MV-4-11 (cell line): ENCODE measurements at places on chromosomes 13 and 19.

- no peak for DNase-seq
These were observed 12.1 kb downstream of the ADGRE5 start for GRCh38 chr19:14393329-14393728.

- DNase-seq, result no peak
These were observed 8.7 kb downstream of the BCL3 start for GRCh38 chr19:44757057-44757734.

GRCh38 chr13:90416519-90416918, 931.0 kb upstream of the MIR17HG start:
- DNase-seq, result no peak

DNA sequence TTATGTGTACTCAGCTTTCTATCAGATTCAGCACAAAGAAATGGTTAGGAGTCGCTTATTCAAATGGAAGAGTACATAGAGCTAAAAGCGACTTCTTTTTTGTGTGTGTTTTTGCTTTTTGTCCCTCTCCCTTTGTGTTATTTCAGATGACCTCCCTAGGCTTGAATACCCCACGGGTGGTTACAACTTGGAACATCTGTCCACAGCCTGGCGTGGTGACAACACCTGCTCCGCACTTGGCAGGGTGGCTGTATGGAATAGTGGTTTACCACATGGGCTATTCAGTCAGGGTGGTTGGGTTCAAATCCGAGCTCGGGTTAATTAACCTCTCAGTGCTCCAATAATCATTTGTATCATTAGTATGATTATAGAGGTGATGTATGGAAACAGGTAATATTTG, 151.6 kb upstream of the FREM2 start:
- no peak for DNase-seq

DNA sequence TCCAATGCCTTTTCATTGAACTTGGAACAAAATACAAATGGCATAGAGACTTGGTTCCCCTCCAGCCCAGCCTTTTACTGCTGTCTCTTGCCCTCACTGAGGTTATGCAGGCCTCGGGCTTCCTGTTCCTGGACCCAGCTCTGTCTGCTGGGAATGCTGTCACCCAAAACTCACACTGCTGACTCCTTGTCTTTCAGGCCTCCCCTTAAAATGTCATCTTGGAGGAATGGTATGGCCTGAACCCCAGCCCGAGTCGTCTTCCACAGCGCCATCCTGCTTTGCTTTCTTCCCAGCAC, 9.7 kb upstream of the ANKRD10 start:
- DNase-seq, result no peak

GRCh38 chr13:98220271-98220791, 43.3 kb upstream of the RNF113B start:
- DNase-seq, result no peak

GRCh38 chr13:112509190-112509589, 78.8 kb downstream of the TUBGCP3 start:
- no peak for DNase-seq

DNA sequence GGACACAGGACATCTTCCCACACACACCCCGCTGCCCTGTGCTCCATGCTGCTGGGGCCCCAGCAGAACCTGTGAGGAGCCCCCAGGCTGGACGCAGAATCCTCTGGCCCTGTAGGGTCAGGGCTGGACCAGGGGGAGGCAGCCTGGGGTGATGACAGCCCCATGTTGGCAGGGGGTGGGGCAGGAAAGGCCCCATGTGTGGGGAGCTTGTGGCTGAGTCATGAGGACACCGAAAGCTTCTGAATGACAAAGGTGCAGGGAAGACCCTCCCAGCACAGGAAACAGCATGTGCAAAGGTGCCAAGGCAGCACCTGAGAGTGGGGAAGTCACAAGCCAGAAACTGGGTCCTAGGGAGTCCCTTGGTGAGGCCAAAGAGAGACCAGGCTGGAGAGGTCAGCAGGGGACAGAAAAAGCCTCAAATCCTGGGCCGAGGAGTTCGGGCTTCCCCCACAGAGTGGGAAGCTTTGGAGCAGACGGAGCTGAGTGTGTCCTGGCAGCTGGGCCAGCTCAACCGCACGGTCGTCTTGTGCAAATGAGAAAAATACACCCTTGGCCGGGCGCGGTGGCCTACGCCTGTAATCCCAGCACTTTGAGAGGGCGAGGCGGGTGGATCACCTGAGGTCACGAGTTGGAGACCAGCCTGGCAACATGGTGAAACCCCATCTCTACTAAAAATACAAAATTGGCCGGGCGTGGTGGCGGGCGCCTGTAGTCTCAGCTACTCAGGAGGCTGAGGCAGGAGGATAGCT, 17.5 kb downstream of the ATP8B3 start:
- DNase-seq, result no peak

- peak; percentile 63 for DNase-seq
These were observed 35.6 kb upstream of the TPTE2 start for GRCh38 chr13:19596960-19597361.

DNA sequence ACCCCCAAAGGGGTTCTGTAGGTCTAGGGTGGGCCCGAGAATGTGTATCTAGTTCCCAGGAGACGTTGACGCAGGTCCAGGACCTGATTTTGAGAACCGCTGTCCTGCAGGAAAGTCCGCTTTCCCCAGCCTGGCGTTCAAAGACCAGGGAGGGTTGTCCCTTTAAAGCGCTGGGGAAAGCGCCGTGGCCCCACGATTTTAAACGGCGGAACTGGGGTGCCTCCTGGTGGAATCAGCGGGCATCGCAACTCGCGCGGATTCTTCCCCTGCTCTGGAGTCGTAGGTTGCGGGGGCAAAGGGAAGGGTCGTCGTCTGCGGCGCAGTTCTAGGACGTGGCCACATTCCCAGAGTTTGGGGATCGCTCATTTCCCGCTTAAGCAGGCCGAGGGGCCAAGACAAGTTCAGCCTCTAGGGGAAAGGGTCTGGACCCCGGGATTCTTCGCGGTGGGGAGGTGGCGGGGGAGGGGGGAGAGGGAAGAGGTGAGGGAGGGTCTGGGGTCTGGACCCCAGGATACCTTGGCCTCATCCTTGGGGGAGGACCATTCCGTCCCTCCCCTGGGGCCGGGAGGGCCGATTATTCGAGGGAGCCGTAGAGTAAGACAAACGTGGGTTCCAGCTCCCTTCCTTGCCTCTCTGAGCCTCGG, 7.7 kb downstream of the PNMA8B start:
- peak; percentile 47 for DNase-seq

DNA sequence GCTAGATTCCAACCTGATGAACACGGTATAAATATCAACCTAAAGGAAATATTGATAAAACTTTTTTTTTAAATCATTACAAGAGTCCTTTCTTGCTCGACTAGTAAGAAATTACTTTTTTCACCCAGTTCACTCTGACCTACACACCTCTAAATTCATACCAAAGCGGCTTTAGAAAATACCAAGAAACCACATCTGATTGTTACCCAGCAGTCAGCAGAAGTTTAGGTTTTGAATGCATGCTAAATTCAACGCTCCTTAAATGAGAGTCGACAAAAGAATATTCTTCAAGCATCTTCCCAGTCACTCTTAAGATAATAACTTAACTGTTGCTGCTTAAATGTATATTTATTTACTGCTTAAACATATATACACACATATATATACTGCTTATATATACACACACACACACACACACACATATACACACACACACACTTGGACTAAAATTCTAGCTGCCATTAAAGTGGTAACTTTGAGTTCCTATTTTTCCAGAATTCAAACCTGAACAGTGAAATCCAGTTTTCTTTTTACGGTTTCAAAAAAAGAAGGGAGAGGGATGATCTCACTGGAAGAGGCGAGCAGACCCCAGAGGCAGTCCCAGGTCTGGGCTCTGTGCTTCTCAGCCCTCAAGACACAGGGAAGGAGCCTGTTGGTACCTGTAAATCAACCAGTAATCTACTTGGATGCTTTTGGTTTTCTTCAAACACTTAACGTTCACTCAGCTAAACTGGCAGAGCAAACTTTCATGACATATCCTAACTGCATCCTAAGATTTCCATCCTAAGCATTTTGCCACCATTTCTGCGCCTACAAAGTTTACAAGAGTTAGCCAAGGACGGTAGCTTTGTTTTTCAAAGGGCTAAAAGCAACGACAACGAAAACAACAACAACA, 1.7 kb downstream of the STK24 start:
- no peak for DNase-seq

DNA sequence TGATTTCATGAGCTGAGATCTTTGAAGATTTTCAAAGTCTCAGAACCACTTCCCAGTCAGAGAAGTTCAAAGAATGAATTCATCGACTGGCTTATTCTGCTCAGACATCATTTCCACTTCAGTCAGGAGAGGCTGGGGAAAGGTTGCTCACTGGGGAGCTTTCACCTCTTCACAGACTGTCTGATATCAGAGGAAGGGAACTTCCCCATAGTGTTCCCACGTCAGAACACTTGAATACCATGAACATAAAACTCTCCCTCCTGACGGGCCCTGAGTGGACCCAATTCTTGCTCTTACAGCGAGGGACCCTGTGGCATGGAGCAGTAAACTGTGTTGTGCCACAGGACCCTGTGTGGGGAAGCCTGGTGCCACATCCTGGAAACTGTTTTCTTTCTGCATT, 492.6 kb downstream of the COG6 start:
- DNase-seq, result no peak

DNA sequence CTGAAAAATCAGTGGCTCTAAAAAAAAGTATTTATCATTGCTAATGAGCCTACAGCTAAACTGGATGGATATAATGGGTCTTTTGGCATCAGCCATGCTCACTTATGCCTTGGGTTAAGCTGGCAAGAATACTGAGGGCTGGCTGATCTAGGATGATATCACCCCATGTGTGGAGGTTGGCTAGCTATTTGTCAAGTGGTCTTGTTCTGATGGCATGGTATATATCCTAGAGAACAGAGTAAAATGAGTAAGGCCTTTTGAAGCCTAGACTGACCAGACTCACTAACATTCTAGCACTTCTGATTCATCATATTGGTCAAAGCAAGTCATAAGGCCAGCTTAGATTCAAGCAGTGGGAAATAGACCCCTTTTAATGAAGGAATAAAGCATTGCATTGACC, 383.0 kb downstream of the SLITRK1 start:
- DNase-seq, result no peak

- DNase-seq, result no peak
These were observed 111.6 kb downstream of the GGACT start for GRCh38 chr13:100476963-100477362.

DNA sequence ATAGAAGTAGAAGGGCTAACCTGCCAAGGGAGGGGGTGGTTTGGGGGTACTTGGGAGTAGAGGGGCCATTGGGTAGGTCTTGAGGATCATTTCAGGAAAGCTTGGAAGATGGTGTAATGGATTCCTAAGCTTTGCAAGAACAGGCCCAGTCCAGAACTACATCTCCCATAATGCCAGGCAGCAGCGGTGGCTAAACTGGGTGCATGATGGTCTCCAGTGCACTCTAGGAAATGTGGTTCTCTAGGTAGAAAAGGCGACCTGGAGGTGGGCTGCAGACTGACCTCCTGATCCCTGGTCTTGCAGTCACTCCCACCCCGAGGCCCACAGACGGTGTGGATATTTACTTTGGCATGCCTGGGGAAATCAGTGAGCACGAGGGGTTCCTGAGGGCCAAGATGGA, 3.8 kb downstream of the APLP1 start:
- DNase-seq, result no peak

- no peak for DNase-seq
These were observed 36.4 kb upstream of the IGSF23 start for GRCh38 chr19:44576843-44577565.

GRCh38 chr13:102580552-102581169, 16.1 kb upstream of the TPP2 start:
- DNase-seq, result peak; percentile 60

DNA sequence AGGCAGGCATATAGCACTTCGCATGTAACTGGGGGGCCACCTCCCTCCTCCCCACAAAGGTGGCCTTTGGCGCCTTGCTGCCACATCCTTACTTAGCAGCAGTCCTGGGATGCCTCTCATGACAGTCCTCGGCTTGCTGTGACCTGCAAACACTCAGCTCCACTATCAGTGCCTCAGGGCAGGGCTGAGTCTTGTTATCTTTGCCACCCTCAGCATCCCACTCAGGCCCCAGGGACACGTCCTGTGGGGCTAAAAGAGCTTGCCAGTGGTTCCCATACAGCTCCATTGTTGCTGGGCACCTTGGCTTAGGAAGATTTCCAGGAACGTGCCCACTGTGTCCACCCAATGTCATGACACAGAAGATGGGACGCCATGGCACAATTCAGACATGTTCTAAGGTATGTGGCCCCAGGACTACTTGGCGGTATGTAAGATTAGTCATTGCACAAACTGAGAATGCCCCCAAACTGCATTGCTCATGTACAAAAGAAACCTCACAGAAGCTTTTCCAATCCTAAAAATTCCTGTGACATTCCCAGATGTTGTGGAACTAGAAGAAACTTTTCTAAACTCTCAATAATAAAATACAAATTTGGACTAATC, 16.3 kb downstream of the DOCK9 start:
- no peak for DNase-seq

- peak; percentile 17 for DNase-seq
These were observed 35.4 kb downstream of the ARHGAP35 start for GRCh38 chr19:46896076-46896794.

DNA sequence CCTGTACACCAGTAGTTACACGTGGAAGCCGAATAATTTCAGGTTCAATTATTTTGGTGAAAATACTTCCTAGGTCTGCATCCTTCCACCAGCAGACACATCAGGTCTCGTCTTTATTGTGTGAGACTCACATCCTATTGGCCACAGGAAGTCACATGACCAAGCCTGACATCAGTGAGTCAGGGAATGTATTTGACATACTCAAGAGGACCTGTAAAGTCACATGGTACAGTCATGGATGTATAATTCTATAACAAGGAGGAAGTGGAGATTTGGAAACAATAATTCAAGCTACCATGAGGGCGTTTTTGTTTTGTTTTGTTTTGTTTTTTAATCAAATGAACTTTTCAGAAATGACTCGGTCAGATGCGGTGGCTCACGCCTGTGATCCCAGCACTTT, 9.3 kb upstream of the HIF3A start:
- peak; percentile 46 for DNase-seq

DNA sequence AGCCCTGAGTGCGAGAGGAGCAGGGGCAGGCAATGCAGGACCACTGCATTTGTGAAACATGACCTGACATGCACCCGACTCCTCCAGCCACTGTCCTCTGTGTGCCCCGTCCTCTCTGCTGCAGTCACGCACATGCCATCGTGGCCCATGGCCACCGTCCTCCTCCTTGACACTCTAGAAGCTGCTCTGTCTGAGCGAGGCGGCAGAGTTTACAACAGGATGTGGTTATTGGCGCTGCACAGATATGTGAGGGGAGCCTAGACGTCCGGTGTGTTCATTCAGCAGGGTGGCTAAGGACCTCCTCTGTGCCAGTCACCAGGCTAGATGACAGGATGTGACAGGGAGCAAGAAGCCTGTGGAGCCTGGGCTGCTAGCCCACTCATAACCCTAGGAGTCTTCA, 277.8 kb downstream of the FOXO1 start:
- peak; percentile 73 for DNase-seq

DNA sequence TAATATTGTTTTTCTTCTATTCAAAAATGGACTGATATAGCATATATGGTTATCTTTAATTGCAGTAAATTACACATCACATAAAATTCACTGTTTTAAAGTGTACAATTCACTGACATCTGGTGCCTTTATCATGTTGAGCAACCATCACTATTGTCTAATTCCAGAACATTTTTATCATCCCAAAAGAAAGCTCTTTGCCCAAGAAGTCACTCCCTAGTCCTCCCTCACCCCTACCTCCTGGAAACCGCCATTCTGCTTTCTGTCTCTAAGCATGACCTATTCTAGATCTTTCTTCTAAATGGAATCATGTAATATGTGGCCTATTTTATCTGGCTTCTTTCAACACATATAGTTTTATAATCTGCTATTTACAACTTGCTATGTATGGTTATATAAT, 525.6 kb downstream of the DCT start:
- DNase-seq, result no peak

- no peak for DNase-seq
These were observed 1518.2 kb upstream of the PCDH20 start for GRCh38 chr13:62933809-62934208.

GRCh38 chr13:20398459-20398858, 127.2 kb downstream of the CRYL1 start:
- DNase-seq, result no peak
